ENCODE measurements at places on chromosomes 16 and 17.

GRCh38 chr17:55190748-55191147, 74.0 kb upstream of the HLF start:
- no peak for DNase-seq

- DNase-seq, result no peak
Observed at GRCh38 chr17:4845118-4845517, 12.0 kb downstream of the MINK1 start.

GRCh38 chr17:4161192-4161966, 18.4 kb downstream of the CYB5D2 start:
- DNase-seq, result no peak

- no peak for DNase-seq
Observed at GRCh38 chr16:53266156-53266555, 168.1 kb upstream of the RBL2 start.

- no peak for DNase-seq
Observed at GRCh38 chr16:54934481-54935265, 4.0 kb downstream of the IRX5 start.

DNA sequence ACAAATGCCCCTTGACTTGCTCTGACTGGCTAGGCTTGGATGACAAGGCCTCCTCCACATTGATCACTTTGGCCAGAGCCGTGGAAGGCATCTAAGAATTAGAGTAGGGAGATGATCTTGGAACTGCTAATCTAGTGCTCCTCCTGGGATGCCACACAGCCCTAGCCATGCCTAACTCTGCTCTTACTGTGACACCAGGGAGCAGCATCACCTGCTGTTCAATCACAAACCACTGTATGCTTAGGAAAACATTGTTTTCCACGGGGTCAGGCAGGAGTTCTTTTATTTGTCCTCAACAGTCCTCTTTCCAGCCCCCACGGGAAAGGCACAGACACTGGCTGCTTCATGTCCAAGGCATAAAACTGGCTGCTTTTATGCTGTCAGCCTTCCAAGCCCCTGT, 46.3 kb downstream of the C16orf78 start:
- no peak for DNase-seq
